ENCODE measurements at places on chromosomes 13 and 19.

- no peak for DNase-seq
Measured at GRCh38 chr13:82294226-82294625, 1588.0 kb downstream of the SLITRK1 start.

- DNase-seq: no peak
Measured at GRCh38 chr19:5700455-5701092, 10.5 kb downstream of the RPL36 start.

DNA sequence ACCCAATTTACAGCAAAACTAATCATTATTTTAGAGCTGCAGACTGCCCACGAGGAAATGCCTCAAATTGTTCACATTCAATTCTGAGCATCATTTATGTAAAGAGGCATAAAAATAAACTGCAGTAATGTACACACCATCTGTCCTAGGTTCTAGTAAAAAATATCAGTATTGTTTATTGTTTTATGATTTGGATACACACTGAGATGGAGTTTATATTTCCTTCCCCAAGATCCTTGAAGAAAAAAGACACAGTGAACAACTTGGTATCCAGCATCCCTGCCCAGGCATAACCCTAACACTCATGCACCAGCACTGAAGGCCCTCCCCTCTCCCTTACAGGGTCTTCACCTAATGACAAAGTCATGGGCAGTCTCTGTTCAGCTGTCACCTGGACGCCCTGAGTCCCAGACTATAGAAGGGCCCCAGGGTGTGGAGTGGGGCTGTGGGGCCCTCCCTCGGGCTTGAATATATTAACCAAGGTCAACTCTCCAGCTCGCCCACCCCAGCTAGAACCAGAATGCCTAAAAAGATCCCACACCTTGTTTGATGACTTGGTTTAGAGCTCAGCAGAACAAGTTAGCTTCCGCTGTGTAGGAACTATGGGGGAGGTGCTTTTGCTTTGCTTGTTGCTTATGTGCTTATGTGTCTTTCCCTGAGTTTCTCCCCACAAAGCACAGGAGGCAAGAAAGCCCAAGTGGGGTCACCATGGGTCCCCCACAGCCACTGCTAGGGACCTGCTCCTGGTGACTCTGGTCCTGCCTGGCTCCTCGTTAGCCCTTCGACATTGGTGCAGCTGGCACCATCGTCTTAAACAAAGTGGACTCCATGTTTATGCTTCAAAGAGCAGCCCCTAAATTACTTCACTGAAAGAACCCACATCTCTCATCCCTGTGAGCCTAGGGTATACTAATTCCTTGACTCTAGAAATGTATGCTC is 111.1 kb downstream of the COL4A1 start:
- no peak for DNase-seq

DNA sequence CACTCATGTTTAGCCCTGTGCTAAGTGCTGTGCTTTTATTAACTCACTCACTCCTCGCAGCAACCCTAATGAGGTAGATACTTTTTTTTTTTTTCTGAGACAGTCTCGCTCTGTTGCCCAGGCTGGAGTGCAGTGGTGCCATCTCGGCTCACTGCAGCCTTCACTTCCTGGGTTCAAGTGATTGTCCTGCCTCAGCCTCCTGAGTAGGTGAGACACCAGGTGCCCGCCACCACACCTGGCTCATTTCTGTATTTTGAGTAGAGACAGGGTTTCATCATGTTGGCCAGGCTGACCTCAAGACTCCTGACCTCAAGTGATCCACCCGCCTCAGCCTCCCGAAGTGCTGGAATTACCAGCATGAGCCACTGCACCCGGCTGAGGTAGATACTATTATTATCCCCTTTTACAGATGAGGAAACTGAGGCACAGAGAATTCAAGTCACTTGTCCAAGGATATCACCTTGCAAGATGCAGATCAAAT is 2.5 kb downstream of the ITPKC start:
- DNase-seq: no peak

GRCh38 chr13:43905435-43906031 is 25.8 kb downstream of the LACC1 start:
- peak; percentile 68 for DNase-seq

GRCh38 chr13:93948162-93948922 is 531.1 kb downstream of the DCT start:
- no peak for DNase-seq

GRCh38 chr19:2728783-2729387 is 7.7 kb upstream of the DIRAS1 start:
- no peak for DNase-seq

- no peak for DNase-seq
Measured at GRCh38 chr13:35485424-35485823, 8.9 kb upstream of the MAB21L1 start.

- DNase-seq: no peak
Measured at GRCh38 chr19:13176345-13176744, 26.1 kb downstream of the IER2 start.

- no peak for DNase-seq
Measured at GRCh38 chr13:110506859-110507566, 54.5 kb downstream of the RAB20 start.

- DNase-seq: no peak
Measured at GRCh38 chr13:112574834-112575613, 12.9 kb downstream of the TUBGCP3 start.

DNA sequence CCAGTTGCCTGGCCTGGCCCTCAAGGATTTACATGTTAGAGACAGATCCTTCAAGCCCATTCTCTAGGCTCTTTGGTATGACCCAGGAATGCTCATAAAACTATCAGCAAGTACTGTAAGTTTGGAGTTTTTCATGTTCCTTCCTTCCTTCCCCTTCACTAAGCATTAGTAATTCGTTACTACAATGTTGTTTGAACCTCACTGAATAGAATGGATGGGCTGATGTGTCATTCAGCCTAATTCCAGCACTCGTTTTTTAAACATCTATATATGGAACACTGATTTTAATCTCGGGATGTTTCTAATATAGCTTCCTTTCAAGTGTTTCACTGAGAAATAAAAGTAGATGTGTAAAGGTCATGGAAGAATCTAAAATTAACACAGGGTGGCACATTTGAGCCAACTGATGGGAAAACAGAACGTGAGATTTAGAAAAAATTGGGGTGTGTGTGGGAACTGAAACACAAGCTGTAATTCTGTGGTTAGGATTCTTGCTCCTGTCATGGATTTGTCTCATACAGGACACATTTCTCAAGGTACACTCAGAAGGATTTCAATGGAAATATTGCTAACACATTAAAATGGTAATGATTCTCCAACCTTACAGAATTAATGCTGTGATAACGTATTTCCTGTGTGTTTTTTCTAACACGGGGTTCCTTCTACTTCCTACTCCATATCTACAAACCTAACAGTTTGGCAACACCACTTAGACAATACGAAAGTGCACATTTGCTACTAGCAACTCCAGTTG is 93.4 kb downstream of the FLT1 start:
- no peak for DNase-seq

DNA sequence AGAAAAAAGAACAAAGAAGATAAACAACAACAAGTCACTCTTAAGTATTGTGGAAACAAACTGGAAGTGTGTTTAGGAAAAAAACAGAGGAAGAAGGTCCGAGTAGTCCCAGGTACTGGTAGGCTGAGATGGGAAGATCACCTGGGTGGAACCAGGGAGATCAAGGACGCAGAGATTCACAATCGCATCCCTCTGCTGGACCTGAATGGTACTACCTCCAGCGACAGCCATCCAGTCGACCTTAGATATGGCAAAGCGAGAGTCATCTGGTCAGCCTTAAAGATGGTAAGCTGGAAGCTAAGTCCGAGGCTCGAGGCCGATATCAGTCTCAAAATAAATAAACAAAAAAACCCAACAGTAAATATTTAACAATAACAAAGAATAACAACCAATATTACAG is 44.9 kb upstream of the ZNF91 start:
- DNase-seq: no peak

GRCh38 chr13:111961236-111961635 is 105.7 kb upstream of the SOX1 start:
- no peak for DNase-seq

- DNase-seq: no peak
Measured at GRCh38 chr13:23871616-23872220, 17.5 kb downstream of the MIPEP start.

GRCh38 chr13:93723316-93723715 is 496.7 kb downstream of the GPC6 start:
- DNase-seq: no peak

DNA sequence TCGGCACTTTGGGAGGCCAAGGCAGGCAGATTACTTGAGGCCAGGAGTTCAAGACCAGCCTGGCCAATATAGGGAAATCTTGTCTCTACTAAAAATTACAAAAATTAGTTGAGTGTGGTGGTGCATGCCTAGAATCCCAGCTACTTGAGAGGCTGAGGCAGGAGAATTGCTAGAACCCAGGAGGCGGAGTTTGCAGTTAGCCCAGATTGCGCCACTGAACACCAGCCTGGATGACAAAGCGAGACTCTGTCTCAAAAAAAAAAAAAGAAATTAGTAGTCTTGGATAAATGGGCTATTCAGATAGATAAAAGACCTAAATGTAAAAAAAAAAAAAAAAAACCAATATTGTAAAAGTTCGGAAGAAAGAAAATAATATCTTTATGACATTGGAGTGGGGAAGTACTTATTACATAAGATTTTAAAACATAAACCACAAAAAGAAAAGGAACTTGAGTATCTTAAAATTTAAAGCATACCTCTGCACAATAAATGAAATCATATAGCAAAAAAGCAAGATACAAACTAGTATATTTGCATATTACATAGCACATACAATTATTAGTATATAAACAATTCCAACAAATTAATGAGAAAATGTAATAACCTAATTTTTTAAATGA is 26.7 kb upstream of the RNASEH2B start:
- DNase-seq: no peak

- no peak for DNase-seq
Measured at GRCh38 chr13:27104606-27105005, 67.0 kb downstream of the USP12 start.

- peak; percentile 23 for DNase-seq
Measured at GRCh38 chr19:19900139-19900728, 512 bp upstream of the ZNF93 start.

GRCh38 chr19:51479531-51480331 is 1.4 kb downstream of the CEACAM18 start:
- no peak for DNase-seq

GRCh38 chr19:38684078-38684861 is 36.8 kb downstream of the ACTN4 start:
- DNase-seq: no peak

DNA sequence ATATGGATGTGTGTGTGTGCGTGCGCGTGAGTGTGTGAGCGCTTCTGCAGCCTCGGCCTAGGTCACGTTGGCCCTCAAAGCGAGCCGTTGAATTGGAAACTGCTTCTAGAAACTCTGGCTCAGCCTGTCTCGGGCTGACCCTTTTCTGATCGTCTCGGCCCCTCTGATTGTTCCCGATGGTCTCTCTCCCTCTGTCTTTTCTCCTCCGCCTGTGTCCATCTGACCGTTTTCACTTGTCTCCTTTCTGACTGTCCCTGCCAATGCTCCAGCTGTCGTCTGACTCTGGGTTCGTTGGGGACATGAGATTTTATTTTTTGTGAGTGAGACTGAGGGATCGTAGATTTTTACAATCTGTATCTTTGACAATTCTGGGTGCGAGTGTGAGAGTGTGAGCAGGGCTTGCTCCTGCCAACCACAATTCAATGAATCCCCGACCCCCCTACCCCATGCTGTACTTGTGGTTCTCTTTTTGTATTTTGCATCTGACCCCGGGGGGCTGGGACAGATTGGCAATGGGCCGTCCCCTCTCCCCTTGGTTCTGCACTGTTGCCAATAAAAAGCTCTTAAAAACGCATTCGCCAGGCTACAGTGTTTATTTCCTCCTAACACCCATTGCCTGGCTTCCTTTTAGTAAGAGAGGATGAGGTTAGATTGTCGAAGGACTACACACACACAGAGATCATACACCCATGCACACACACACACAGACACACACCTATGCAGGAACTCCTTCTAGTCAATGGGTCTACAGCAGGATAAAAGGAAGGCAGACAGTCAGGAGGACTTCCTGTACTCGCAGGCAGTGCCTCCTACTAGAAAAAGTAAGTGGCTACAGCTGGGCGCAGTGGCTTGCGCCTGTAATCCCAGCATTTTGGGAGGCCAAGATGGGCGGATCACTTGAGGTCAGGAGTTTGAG is 7.1 kb downstream of the FOSB start:
- DNase-seq: no peak

DNA sequence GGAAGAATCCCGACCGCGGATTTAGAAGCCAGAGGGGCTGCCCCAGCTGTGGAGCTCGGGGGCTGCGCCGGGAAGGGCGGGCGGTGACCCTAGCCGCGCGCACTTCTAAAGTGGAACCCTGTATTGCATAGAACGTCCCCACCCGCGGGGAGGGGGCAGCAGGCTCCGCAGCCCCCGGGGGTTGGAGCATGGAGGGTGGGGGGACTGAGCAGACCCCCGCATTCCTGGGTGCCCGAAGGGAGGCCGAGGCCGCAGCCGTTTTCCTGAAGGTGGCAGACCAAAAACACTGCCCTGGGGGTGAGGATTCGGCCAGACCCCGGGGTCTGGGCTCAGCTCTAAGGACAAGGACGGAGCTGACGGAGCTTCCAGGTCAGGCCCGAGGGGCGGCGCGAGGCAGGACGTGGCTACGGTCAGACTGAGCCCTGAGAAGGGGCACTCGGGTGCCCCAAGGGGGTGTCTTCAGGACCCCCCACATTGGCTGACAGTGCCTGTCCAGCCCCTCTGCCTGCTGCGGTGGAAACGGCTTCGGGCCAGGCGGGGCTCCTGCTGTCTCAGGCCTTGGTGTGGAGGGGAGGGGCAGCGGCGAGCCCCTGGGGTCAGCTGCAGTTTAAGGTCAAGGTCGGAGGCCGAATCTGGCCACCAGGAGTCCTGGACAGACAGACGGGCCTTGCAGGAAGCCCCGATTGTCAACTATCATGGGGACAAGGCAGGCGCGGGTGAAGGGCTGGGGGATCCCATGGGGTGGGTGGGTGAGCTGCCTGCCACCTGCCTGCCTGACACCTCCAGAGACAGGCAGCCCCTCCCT is 12.6 kb downstream of the MKNK2 start:
- DNase-seq: no peak

DNA sequence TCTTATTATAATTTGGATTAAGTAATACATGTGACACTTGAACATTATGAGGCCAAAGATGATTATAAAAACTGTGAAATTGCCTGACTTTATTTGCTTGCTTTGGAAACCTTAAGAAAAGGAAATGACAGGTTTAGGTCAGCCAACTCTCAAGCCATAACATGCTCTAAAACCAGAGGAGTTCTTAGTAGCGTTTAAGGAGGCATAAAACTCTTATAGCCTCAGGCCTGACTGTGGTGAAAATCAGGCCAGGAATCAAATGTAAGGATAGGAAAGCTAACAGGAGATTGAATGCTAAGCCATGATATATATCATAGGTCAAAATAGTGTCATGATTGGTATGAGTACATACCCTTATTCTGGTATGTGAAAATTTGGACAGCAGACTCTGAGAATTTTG is 1142.4 kb upstream of the MIR17HG start:
- no peak for DNase-seq

DNA sequence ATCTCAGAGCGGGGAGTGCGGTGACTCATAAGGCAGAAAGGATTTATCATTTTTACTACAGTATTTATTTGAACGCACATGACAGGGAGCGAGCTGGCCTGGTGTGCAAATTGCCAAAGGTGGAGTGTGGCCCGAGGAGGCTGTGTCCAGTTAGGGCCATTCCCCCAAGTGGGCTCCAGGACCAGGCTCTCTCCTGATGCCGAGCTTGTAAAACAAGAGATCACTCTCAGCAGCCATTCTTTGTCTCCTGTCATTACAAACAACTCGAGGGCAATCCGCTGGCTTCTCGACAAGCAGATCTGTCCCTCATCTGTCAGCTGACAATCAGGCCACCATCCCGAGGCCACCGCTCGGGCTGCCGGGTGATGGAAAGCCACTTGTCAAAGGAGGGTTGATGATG is 418.9 kb downstream of the ZNF536 start:
- DNase-seq: no peak

All from hindlimb muscle (tissue), 1 donor.